ENCODE measurements at places on chromosomes 4 and X.

DNA sequence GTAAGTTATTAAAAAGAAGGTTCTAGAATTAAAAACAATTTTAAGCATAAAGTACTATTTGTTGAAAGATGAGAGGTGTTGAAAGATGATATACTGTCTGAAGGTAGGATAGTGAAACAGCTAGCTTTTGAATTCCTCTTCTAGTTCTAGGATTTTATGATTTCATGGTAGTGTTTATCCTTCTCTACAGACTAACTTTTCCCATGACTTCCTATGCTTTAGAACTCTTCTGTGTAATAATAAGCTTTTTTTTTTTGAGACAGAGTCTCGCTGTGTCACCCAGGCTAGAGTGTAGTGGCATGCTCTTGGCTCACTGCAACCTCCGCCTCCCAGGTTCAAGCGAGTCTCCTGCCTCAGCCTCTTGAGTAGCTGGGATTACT lies 96.0 kb upstream of the NUDT6 start:
- H3K4me1 ChIP-seq: no peaks in the 10 kb centered on the region
- H3K36me3 ChIP-seq: no peaks in the 10 kb centered on the region
- H3K27ac ChIP-seq: no peak overlapping the region
- no peaks in the 10 kb centered on the region for H3K27me3 ChIP-seq
- no peak overlapping the region for H3K4me3 ChIP-seq

- H3K27ac ChIP-seq: no peak overlapping the region
- H3K27me3 ChIP-seq: no peaks in the 10 kb centered on the region
- DNase-seq: no peak
- no peak overlapping the region for H3K4me3 ChIP-seq
- no peaks in the 10 kb centered on the region for H3K4me1 ChIP-seq
Observed at GRCh38 chr4:70594196-70594595, 2.1 kb downstream of the AMBN start.

GRCh38 chrX:100685997-100686305 lies 42.0 kb downstream of the SRPX2 start:
- H3K27me3 ChIP-seq: no peaks in the 10 kb centered on the region
- H3K4me3 ChIP-seq: no peak overlapping the region
- no peaks in the 10 kb centered on the region for H3K4me1 ChIP-seq

DNA sequence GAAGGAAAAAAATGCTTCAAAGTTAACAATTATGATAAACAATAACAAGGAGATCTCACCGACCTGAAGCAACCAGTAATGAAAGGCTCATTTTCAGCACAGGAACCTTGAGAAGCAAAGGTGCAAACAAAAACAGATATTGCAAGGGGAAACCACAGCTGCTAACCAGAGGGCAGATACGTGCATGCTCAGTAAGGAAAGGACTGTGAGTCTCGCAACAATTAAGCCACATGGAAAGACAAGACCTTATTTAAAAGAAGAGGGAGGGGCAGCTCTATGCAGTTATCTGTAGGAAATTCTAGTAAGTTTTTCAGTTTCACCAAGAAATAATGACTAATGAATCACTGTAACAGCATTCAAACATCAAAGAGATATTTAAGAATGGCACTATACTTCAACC lies 19.3 kb downstream of the LRCH2 start:
- H3K36me3 ChIP-seq: no peaks in the 10 kb centered on the region
- H3K27ac ChIP-seq: no peak overlapping the region
- no peaks in the 10 kb centered on the region for H3K27me3 ChIP-seq
- no peak for DNase-seq
- no peak overlapping the region for H3K4me3 ChIP-seq
- H3K4me1 ChIP-seq: no peaks in the 10 kb centered on the region

- DNase-seq: peak; percentile 62
- no peaks in the 10 kb centered on the region for H3K27me3 ChIP-seq
- H3K4me1 ChIP-seq: no peaks in the 10 kb centered on the region
- H3K27ac ChIP-seq: no peak overlapping the region
- no peak overlapping the region for H3K4me3 ChIP-seq
Observed at GRCh38 chrX:119512146-119512800, 44.0 kb downstream of the SLC25A5 start.

Measured in right atrium auricular region (tissue), 2 donors.